ENCODE measurements at places on chromosomes 11 and 22.

DNA sequence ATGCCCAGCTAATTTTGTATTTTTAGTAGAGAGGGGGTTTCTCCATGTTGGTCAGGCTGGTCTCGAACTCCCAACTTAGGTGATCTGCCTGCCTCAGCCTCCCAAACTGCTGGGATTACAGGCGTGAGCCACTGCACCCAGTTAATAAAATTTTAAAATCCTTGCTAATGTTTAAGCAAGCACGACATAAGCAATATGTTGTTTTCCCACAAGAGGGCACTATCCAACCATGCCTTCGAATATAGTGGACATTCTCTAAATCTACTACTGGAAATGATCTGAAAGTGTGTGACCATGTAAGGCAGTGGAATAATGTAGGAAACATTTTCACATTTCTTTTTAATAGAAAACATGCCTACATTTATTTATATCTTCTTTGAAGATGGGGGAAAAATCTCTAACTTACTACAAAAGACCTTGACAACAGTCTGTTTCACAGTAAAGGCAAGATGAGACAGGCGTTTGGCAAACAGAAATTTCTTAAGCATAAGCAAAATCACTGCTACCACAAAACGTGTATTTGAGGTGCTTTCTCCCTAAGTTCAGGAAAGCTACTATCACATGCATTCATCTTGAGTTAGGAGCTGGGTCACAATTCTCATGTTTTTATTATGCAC lies 38.2 kb downstream of the PITPNB start:
- DNase-seq, result no peak

GRCh38 chr11:112941104-112941503 lies 20.1 kb upstream of the NCAM1 start:
- DNase-seq, result no peak

DNA sequence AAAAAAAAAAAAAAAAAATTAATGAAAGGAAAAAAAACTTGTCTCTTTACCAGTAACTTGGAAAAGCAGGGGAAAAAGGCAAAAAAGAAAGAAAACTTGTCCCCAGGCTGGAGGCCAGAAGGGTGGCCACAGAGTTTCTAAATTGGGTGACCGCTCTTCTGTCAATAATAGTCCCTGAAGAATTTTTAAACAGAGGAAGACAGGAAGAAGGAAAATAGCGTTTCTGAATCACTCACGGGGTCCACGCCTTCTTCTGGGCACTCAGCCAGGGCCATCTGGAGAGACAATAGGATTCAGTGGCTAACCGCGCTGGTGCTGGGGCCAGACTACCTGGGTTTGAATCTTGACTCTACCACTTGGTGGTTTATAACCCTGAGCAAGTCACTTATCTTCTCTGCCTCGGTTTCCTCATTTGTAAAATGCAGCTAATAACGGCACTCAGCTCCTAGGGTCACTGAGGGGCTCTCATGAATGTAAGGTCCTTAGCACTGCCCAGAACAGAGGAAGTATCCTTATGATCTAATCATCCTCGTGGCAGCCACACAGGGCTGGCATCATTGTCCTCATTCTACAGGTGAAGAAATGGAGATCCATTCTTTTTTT lies 7.0 kb downstream of the C11orf86 start:
- no peak for DNase-seq

- DNase-seq, result no peak
These were observed 669 bp upstream of the GAL3ST1 start for GRCh38 chr22:30574997-30575671.

- DNase-seq, result no peak
These were observed 128.1 kb downstream of the CTTN start for GRCh38 chr11:70526116-70527045.

DNA sequence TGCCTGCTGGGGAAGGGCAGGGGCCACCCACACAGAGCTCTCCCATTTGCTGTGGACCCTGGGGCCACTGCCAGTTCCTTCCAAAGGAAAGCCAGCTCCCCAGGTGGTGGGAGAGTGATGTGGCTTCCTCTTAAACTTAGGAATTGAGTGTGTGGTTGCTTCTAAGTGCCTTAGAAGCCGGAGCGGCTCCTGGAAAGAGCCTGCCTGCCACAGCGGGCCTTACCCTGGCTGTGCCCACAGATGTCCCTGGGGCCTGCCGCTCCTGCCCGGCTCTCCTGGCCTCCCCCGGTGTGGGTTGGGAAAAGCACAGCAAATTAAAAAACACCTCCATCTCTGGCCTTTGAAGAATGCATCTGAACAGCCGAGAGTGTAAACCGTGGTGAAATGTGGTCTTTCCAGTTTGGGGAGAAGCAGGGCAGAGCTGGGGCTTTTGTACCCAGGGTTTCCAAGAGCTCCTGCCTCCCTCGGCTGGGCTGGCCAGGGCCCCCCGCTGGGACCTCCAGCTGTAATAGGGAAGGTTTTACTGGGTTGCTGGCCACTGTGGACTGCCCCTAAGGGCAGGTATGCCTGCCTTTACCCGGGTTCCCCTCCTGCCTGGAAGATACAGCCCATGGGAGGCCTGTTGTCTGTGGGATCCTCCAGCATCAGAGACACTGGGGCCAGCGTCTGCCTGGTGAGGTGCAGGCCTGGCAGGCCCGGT lies 30.2 kb downstream of the LRP5 start:
- DNase-seq, result no peak

GRCh38 chr11:109892321-109892794 lies 200.8 kb upstream of the ZC3H12C start:
- no peak for DNase-seq

GRCh38 chr11:77072851-77073327 lies 6.1 kb downstream of the CAPN5 start:
- DNase-seq, result no peak

- no peak for DNase-seq
These were observed 87.8 kb upstream of the FAT3 start for GRCh38 chr11:92136797-92137196.

DNA sequence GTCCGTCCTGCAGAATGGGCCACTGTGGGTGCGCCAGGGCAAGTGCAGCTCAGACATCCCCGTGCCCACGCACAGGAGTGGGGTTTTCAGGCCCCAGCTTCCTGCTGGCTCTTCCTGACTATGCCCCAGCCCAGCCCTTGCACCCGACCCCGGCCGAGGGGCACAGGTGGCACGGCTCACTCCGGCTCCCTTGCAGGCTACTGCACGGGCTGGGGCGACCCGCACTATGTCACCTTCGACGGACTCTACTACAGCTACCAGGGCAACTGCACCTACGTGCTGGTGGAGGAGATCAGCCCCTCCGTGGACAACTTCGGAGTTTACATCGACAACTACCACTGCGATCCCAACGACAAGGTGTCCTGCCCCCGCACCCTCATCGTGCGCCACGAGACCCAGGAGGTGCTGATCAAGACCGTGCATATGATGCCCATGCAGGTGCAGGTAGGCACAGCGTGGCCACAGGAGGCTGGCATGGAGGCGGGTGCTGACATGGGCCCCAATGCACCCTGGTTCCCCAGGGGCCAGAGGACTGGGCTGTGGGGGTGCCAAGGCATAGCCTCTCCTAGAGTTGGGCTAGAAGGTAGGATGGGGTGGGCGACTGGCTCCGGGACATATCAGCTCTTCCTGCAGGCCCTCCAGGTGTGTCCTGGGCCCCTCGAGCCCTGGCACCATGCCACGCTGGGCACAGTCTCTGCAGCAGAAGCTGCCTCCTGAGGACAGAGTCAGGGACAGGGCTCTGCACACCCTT lies 27.7 kb downstream of the MUC2 start:
- DNase-seq, result no peak

DNA sequence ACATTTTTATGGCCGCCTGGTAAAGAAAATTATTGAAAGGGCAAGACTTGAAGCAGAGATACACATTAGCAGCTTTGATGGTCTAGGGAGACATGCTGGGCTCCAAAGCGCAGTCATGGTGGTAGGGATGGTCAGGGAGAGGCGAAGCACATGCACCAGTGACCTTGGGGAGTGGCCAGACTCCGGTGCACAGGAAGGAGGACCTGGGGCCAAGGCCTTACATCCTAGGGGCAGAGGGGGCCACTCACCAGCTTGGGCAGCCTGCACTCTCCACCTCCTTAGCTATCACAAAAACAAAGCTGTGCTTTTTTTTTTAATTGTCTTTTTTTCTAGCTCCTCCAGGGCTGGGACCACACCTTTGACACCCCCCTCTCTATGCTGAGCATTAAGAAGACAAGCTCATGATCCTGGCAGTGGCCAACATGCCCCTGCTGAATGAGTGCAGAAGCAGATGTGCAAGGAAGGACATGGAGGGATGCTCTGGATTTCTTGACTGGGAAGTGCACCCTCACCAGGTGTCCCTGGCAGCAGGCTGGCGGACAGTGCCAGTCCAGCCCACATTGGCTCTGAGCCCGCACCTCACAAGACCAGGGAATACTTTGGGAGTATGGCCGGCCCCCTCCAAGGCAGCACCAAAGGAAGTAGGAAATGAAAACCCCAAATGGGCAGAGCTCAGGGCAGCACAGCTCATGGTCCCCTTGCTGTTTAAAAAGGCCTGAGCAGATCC lies 619.9 kb downstream of the TBC1D22A start:
- DNase-seq, result no peak

GRCh38 chr11:32751381-32751780 lies 43.1 kb downstream of the CCDC73 start:
- no peak for DNase-seq

GRCh38 chr11:32641361-32641760 lies 57.7 kb downstream of the EIF3M start:
- DNase-seq, result no peak

DNA sequence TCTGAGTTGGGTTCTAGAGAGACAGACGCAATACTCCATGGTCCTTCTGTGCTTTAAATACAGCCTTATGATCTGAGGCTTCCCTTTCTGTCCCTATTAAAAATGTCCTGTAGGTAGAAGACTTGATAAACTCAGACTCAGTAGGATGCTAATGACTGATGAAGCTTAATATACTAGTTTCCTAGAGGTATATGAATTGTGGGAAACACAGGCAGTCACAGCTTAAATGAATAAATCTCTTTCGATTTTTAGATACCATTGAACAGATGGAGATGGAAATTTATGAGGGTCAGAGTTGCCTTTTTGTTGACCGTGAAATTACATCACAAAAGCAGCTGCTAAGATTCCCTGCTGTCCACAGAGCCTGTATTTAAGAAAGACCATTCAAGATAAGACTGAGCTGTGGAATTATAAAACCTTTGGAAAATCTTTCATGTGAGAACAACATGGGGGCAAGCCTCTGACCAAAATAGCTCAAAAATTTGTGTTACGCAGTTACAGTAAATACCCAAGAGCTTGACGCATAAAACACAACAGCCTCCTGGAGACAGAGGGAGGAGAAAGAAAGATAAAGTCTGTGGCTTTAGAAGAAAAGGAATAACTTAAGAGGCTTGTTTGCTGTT lies 172.3 kb downstream of the AASDHPPT start:
- no peak for DNase-seq

- DNase-seq, result no peak
These were observed 191.1 kb upstream of the KIRREL3 start for GRCh38 chr11:127191689-127192088.

GRCh38 chr11:123588117-123588863 lies 66.1 kb downstream of the SCN3B start:
- DNase-seq, result no peak

- DNase-seq, result no peak
These were observed 4.5 kb downstream of the FAM83F start for GRCh38 chr22:39999144-39999757.

DNA sequence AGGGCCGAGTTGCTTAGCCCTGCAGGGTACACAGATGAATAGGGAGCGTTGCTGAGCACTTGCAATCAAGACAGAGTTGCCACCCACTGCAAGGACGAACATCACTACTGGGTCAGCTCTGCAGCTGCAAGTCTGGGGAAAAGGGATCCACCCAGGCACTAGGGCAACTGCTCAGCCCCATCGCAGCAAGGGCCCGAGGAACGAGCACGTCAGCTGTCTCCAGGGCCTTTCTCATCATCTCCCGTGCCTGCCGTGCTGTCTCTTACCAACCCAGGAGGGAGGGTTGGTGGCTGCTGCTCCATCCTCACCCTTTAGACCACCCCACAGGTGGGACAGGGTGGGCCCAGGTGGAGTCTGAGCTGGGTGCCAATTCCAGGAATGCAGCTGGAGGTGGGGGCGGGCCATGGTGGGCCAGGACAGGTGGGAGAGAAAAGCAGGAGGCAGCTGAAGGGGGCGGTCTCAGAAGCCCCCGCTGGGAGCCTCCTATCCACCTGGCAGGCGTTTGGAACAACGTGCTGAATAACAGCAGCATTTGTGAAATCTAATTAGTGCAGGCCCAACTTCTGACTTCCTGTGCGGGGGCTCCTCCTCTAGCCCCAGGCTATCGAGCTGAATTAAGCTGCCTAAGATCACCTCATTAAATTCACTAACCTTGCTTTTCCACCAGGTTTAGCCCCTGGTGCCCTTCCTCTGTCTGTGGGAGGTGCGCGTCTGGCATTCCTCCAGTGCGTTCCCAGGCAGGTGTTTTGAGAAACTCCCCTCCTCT lies 252.5 kb downstream of the ST3GAL4 start:
- DNase-seq, result no peak

DNA sequence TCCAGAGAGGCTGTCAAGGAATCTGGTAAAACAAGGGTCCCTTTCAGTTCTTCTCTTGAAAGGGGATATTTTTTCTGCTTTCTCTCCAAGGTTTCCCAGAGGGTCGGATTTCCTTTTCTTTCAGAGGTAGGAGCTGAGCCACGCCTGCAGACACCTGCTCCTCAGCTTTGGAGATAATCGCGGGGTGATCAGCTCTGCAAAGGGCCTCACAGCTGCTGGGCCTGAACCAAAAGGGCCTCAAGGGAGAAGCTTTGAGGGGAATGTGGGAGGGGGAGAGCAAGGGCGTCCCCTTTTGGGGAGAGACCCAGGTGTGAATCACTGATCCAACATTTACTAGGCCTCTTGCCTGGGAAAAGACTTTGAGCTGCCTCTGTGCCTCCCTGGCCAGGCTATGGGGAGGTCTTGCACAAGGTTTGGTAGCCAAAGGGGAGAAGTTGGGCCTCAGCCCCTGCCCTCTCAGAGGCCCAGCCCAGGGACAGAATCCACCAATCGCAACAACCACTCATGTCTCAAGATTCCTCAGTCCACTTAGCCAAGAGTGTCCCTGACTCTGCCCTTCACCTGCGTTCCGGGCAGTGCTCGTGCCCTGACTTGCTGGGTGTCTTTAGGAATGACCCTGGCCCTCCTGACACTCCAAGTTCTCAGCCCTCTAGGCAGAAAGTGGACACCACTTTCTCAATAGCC lies 14.0 kb upstream of the TP53I11 start:
- no peak for DNase-seq

- DNase-seq, result no peak
These were observed 18.9 kb downstream of the AP1B1 start for GRCh38 chr22:29369460-29369859.

DNA sequence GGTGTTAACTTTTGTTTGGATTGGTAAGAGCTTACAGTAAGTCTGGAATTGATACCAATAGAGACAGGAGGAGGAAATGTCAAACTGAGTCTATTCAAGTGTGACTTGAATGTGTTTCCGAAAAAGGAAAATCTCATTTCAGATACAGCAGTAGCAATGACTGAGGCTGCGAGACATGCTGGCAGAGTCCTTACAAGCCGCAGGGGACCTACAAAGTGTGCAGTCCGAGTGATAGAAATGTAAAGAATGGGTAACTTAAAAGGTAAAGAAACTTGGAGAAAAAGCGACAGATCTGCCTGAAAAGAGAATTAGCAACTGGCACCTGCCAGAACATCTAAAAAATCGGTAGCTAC lies 444 bp downstream of the CWF19L2 start:
- no peak for DNase-seq
